ENCODE measurements at places on chromosomes 5 and 9.

GRCh38 chr9:114629563-114630090 is 18.5 kb downstream of the TMEM268 start:
- no peak for DNase-seq

DNA sequence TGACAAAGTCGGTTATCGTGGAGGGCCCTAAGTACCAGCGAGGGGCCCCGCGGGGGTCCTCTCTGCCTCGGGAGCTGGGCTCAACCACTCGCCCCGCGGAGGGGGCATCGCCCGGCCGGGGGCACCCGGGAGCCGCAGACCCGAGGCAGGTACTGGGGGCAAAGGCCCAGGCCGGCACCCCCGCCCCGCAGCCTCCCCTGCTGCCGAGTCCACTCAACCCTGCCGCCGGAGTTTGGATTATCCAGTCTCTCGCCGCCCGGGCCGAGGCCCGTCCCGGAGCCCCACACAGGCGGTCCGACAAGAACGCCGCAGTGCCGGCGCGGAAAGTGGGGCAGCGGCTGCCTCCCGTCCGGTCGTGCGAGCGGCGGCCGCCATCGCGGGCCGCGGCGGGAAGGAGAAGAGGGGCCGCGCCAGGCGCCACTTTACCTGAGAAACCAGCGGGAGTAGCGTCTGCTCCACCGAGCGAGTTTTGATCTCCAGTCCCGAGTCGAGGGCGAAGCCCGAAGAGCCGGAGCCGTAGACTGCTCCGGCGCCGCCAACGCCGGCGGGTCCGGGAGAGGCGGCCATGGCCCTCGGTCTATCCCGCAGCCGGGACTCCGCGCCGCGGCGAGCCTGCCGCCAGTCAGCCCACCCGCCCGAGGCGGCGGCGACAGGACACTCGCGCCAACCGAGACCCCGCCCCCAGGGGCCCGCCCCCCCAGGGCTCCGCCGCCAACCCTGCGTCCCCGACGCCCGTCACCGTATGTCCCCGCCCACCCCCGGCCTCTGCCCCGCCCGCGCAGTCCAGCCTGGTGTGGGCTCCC is at the start of gene CTNNAL1:
Gene CTNNAL1 (minus strand): TSS at position 624 of the 803 bp plus-strand sequence. CDS start 57 bp downstream, at position 567.
- peak; percentile 64 for DNase-seq

DNA sequence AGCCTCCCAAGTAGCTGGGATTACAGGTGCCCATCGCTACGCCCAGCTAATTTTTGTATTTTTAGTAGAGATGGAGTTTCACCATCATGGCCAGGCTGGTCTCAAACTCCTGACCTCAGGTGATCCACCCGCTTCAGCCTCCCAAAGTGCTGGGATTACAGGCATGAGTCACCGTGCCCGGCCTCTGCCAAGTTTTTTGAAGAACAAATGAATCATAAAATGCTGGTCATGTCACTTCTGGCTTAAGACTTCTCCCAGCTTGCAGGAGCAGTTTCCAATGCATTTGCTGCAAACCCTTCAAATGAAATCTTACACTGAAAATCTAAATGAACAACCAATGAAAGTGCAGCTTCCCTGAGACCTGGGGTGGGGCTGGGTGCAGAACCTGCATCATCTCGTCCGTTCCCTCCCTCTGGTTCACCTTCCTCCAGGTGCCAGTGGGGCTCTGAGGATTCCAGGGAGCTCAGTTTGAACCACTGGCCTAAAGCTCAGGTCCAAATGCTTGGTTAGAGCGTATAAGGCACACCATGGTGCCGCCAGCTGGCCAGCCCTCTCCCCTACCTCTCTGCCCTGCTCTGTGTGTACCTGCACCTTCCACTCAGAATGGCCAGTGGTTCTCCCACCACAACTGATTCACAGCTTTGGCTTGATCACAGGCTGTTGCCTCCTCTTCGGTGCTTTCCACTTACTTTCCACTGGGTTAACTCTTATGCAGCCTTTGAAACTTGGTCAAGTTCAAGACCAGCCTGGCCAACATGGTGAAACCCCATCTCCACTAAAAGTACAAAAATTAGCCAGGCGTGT is 39.8 kb upstream of the FUBP3 start:
- DNase-seq, result peak; percentile 40

DNA sequence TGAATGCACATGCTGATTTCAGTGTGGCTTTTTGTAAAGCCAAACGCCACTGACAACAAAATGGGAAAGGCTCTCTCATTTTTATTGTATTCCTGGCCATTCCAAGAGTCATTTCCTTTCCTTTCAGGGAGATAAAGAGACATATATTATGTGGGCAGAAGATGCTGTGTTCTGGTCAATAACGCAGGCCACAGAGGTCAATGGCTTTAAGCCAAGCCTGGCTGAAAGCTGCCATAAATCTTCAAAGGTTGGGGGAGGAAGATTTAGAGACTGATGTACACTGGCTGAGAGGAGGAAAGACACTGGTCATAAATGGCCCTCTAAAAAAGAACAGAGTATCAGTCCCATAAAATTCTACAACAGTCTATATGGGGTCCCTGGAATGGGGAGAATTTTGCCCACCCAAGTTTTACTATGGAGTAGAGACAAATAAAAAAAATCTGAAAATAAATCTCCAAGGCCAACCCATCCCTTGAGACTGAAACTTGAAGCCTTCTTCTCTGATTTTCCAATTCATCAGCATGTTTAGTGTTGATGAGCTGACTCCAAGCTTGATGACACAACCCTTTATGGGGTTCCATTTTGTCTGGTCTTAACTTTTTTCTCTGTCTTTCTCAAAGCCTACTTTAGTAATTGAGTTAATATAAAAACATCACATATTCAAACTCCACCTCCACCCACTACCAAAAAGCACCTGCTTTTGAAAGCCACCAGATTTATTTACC is 152.1 kb upstream of the SLC24A2 start:
- DNase-seq, result no peak

DNA sequence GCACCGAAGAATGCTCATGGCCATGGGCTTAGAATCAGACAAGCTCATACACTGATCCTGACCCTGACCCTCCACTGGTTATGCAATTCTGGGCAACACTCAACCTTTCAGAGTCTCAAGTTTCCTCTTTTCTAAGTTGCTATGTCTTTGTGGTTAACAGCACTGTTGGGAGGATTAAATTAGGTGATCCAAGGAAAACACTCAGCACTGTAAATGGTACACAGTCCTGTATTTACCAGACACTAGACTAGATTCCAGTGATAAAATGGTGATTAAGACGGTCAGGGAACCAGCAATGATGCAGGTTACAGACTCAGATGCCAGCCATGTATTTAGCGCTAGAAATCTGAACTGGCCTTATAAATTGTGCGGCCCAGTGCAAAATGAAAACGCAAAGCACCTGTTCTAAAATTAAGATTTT is 8.1 kb downstream of the ARL15 start:
- no peak for DNase-seq

- no peak for DNase-seq
Measured at GRCh38 chr5:38515092-38515491, 41.4 kb downstream of the LIFR start.
